ENCODE measurements at places on chromosomes 2 and 18. TPM values are rescaled to one million over a fixed set of nuclear protein-coding genes. Genes with fewer than 3 reads are reported as not detected.

DNA sequence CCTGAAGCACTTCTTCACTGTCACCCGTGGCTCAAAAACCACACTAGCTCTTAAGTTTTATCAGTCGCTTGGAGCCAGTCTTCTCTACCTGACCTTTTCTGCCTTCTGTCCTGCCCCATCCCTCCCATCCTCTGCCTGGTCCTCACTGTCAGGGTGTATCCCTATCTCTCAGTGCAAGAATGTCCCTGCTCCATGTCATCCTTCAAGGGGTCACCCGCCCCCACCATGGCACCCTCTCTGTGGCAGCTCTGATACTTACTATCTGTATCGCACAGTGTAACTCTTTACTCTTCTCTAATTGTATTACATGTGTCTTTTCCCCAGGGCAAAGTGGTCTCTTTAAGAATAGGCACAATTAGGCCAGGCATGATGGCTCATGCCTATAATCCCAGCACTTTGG is 4.4 kb downstream of the VAMP5 start:
- no peaks in the 10 kb centered on the region for H3K27me3 ChIP-seq
- H3K4me3 ChIP-seq, result no peak overlapping the region
- peak overlapping the region; percentile 95 for H3K27ac ChIP-seq

GRCh38 chr2:219286436-219287115 is 7.4 kb downstream of the DNAJB2 start:
- H3K27ac ChIP-seq, result no peak overlapping the region
- H3K4me1 ChIP-seq, result peaks cover 7% of the 10 kb centered on the region
- no peak overlapping the region for H3K4me3 ChIP-seq
- H3K36me3 ChIP-seq, result peaks cover 48% of the 10 kb centered on the region
- DNase-seq, result no peak

DNA sequence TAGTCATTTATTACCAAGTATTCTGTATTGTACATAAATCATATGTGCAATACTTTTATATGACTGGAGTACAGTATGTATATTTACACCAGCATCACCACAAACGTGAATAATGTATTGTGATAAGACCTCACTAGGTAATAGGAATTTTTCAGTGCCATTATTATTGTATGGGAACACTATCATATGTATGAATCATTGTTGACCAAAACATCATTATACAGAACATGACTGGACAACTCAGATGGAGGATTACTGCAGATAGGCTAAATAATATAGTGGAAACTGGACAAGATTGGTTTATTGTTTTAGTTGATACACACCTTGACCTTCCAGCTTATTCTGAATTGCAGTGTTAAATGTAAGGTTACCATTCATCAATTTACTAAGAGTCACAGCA is 33.4 kb downstream of the VAPA start:
- H3K27me3 ChIP-seq, result no peaks in the 10 kb centered on the region
- H3K27ac ChIP-seq, result no peak overlapping the region
- no peak for DNase-seq
- H3K4me3 ChIP-seq, result no peak overlapping the region

The SPP2 gene
- not detected for total RNA-seq

The KRTCAP3 gene
- total RNA-seq, result 18.8 TPM

The RFX8 gene
- total RNA-seq, result not detected

DNA sequence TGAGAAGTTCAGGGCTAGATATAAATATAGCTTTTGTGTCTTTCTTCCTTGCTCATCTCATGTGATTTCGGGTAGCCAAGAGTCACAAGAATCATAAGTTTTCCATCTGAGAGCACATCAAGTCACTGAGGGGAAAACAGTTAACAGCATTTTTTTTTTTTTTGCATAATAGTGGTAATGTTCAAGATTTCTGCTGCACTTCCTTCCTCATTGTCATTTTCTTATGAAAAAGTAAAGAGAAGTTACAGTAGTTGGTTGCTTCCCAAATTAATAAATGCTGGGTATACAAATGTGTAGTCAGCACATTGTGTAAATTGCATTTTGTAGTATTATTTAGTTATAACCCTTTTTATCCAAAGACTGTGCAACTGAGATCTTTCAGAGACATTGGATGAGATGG is 93.6 kb downstream of the ZEB2 start:
- no peak overlapping the region for H3K4me3 ChIP-seq
- H3K27me3 ChIP-seq, result no peaks in the 10 kb centered on the region
- DNase-seq, result no peak
- peaks cover 56% of the 10 kb centered on the region for H3K4me1 ChIP-seq
- H3K36me3 ChIP-seq, result peaks cover 39% of the 10 kb centered on the region

GRCh38 chr2:241199897-241200821 is 11.7 kb downstream of the ANO7 start:
- H3K4me1 ChIP-seq, result no peaks in the 10 kb centered on the region
- H3K27ac ChIP-seq, result no peak overlapping the region
- H3K27me3 ChIP-seq, result no peaks in the 10 kb centered on the region
- no peaks in the 10 kb centered on the region for H3K36me3 ChIP-seq
- H3K4me3 ChIP-seq, result no peak overlapping the region

- no peaks in the 10 kb centered on the region for H3K36me3 ChIP-seq
- H3K27ac ChIP-seq, result no peak overlapping the region
- H3K4me1 ChIP-seq, result no peaks in the 10 kb centered on the region
- H3K4me3 ChIP-seq, result no peak overlapping the region
These were observed 19.6 kb downstream of the RAMP1 start for GRCh38 chr2:237879058-237879430.

The AQP12A gene
- not detected for total RNA-seq

- peaks cover 88% of the 10 kb centered on the region for H3K36me3 ChIP-seq
- no peak overlapping the region for H3K4me3 ChIP-seq
- no peaks in the 10 kb centered on the region for H3K27me3 ChIP-seq
- no peak overlapping the region for H3K27ac ChIP-seq
- peak; percentile 24 for DNase-seq
These were observed 52.9 kb downstream of the ADI1 start for GRCh38 chr2:3466482-3466863.

GRCh38 chr2:215828528-215829184 is 184.7 kb downstream of the MREG start:
- H3K4me1 ChIP-seq, result peaks cover 31% of the 10 kb centered on the region
- H3K36me3 ChIP-seq, result no peaks in the 10 kb centered on the region
- H3K27me3 ChIP-seq, result no peaks in the 10 kb centered on the region
- no peak overlapping the region for H3K27ac ChIP-seq

DNA sequence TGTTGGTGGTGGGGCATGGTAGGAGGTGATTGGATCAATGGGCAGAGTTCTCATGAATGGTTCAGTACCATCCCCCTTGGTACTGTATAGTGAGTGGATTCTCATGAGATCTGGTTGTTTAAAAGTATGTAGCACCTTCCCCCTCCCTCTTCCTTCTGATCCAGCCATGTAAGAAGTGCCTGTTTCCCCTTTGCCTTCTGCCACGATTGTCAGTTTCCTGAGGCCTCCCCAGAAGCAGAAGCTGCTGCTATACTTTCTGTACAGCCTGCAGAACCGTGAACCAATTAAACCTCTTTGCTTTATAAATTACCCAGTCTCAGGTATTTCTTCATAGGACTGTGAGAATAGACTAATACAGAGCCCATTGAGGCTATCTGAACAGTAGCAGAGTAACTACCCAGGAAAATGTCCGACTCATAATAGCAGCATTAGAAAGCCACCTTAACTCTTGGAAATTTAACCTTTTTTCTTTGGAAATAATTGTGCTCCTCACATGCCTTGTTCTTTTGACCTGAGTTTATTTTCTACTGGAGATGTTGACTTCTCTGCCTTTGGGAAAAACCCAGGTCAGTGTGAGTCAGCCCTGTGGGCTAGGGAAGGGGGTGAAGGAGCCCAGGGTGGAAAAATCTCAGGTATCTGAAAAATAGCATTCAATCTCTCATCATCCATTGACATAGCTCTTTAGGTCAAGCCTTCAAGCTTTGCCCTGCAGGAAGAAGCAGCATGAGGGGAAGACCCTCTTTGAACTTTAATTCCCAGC is 18.1 kb downstream of the CYP1B1 start:
- no peaks in the 10 kb centered on the region for H3K4me1 ChIP-seq
- no peak for DNase-seq
- no peak overlapping the region for H3K4me3 ChIP-seq
- H3K27ac ChIP-seq, result no peak overlapping the region

DNA sequence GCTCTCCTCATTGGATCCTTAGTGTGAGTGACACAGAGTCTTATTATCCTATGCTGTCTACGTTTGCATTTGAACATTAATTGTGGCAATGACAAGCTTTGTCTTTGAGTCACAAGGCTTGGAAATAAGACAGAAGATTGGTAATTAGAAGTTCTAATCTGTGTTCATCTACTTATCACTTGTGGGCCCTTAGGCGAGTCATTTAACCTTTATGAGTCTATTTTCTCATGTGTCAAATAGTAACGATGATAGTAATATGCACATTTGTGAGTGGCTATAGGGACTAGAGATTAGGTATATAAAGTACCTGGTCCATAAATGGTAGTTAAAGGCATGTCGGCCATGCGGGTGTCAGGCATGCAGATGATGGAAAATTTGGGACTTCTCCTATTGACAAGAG is 105.6 kb upstream of the NABP1 start:
- no peaks in the 10 kb centered on the region for H3K27me3 ChIP-seq
- no peak overlapping the region for H3K27ac ChIP-seq

GRCh38 chr18:73961804-73962203 is 185.8 kb downstream of the FBXO15 start:
- H3K36me3 ChIP-seq, result no peaks in the 10 kb centered on the region
- peaks cover 11% of the 10 kb centered on the region for H3K27me3 ChIP-seq
- H3K4me1 ChIP-seq, result no peaks in the 10 kb centered on the region
- H3K27ac ChIP-seq, result no peak overlapping the region
- DNase-seq, result no peak

GRCh38 chr2:6944555-6944954 is 27.3 kb downstream of the RNF144A start:
- H3K4me1 ChIP-seq, result no peaks in the 10 kb centered on the region
- no peak overlapping the region for H3K4me3 ChIP-seq
- DNase-seq, result no peak
- no peaks in the 10 kb centered on the region for H3K27me3 ChIP-seq
- H3K36me3 ChIP-seq, result peaks cover 6% of the 10 kb centered on the region

- H3K27ac ChIP-seq, result no peak overlapping the region
- H3K4me3 ChIP-seq, result no peak overlapping the region
- no peak for DNase-seq
- H3K27me3 ChIP-seq, result no peaks in the 10 kb centered on the region
- no peaks in the 10 kb centered on the region for H3K4me1 ChIP-seq
These were observed 11.9 kb downstream of the GAL3ST2 start for GRCh38 chr2:241788572-241788971.

DNA sequence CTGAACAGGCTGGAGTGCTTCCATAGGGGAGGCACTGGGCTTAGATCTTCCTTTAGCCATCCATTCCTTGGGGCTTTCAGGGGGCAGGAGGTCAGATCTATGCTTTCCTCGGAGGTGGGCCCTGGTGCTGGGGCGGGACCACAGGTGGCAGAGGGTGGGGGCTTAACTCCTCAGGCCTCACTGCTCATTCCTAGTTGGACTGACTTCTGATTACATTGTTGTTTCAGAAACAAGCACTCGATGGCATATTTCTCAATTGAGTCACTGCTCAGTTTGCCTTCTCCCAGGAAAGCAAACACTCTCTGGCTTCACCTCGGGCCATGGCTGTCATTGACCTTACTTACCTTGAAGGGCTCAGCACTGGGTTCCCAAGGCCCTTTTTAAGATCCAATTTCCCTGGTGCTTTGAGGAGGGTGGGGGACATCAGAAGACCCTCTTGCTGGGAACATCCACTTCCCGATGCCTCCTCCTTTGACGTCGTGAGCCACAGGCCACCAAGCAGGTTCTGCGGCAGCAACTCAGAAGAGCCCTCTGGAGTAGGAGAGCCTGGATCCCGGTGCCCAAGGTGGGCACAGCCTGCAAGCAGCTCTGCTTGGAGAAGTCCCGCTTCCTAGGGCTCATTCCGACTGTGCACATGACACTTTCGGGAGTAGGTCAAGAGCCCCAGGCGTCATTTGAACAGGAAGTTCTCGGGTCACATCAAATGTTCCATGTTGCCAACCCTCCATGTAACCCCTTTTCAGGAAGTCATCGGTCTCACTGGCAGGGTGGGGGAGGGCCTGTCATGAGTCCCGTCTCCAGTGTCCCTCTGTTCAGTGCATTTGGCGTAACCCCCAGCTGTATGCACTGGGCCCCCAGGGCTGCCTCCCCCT is 40.6 kb downstream of the SDC1 start:
- H3K36me3 ChIP-seq, result no peaks in the 10 kb centered on the region
- peak; percentile 80 for DNase-seq
- no peaks in the 10 kb centered on the region for H3K27me3 ChIP-seq

DNA sequence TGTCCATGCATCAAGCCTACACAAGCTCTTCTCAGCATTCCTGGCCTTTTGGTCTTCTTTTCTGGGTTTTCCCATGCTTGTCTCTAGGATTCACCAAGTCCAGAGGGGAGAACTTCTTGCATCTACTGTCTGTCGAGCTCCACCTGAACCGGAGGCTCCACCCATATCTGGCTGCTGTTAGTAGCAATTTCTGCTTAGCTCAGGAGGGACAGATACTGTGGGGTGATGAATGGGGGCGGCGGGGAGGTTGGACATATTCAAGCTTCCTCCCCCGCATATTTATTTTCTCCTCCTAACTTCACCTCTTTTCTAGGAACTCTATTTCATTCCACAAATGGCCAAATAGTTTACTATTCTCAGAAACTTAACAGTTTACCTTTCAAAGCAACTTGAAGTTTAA is 163.5 kb downstream of the PTH2R start:
- no peaks in the 10 kb centered on the region for H3K36me3 ChIP-seq
- H3K4me3 ChIP-seq, result no peak overlapping the region
- DNase-seq, result no peak

DNA sequence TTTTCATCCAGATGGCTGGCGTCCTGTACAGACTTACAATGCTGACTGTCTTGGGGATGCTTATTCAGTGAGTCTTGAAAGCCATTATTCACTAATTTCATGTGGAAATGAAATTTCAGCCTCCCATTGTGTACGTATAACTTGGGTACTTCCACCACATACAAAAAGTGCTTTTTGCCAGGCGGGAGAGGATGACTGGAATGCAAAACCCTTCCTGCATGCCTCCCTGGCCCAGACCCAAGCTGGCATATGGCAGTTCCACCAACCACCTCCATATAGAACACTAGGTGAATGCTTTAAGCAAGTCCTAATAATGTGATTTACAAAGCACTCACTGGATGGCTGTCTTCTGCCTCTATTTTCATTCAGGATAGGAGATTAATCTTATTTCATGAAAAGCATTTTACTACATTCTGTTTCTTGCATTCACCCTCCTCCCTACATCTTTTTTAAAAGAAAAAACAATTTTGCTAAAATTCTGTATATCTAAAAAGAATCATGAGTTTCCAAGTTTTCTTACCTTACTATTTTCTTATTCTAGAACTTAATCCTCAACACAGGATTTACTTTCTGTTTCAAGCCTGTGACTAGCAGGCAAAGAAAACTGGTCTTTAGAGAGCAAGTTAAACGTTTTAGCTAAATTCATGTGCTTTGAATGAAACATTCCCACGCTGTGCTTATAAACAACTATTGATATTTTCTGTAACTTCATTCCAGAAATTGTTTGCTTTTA is 327.6 kb downstream of the NCKAP5 start:
- H3K27me3 ChIP-seq, result no peaks in the 10 kb centered on the region
- peaks cover 4% of the 10 kb centered on the region for H3K4me1 ChIP-seq
- peak overlapping the region; percentile 31 for H3K4me3 ChIP-seq
- H3K27ac ChIP-seq, result peak overlapping the region; percentile 42
- DNase-seq, result no peak
- H3K36me3 ChIP-seq, result no peaks in the 10 kb centered on the region

The NGEF gene
- total RNA-seq, result 1.7 TPM

GRCh38 chr18:22872900-22873537 is 60.1 kb upstream of the RBBP8 start:
- DNase-seq, result no peak
- H3K27me3 ChIP-seq, result no peaks in the 10 kb centered on the region
- peaks cover 10% of the 10 kb centered on the region for H3K4me1 ChIP-seq
- H3K36me3 ChIP-seq, result no peaks in the 10 kb centered on the region
- peak overlapping the region; percentile 40 for H3K27ac ChIP-seq

GRCh38 chr18:34039611-34040010 is 185.1 kb downstream of the NOL4 start:
- no peak overlapping the region for H3K27ac ChIP-seq
- no peak overlapping the region for H3K4me3 ChIP-seq
- H3K36me3 ChIP-seq, result no peaks in the 10 kb centered on the region
- DNase-seq, result no peak

All from lower lobe of right lung (tissue), 2 donors.